ENCODE measurements at places on chromosomes 6 and 20.

DNA sequence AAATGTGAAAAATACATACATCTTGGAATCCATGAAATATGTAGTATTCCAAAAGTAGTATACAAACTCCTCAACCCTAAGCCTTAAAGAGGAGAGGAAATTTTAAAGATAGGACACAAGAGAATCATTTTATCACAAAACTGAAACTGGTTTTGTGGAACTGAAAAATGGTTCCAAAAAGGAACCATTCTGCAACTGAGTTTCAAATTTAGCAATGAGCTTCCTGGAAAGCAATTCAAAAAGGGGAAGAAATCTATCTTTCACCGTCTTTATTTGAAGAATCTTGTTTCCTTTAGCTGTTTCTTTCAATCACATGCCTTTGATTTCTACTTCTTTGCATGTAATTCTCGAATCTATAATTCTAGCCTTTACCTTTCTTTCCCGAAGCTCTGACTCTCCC, 32.2 kb upstream of the LAMP5 start:
- DNase-seq: no peak

DNA sequence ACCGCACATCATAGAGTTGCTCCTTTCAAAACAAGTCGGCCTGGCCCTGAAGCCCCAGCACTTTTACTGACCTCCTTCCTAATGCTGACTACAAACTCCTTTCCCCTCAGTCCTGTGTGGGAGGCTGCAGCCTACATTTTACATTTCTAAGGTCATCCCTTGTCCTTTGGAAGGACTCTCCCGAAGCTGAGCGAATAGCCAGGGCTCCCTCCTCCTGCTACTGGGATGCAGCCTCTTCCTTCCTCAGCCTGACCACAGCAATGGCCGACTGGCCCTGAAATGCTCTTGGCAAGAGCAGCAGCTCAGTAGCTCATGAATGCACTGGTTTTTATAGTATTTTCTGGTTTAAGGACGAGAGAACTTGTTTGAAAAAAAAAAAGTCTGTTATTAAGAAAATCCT, 679 bp downstream of the ADGRF5 start:
- no peak for DNase-seq

DNA sequence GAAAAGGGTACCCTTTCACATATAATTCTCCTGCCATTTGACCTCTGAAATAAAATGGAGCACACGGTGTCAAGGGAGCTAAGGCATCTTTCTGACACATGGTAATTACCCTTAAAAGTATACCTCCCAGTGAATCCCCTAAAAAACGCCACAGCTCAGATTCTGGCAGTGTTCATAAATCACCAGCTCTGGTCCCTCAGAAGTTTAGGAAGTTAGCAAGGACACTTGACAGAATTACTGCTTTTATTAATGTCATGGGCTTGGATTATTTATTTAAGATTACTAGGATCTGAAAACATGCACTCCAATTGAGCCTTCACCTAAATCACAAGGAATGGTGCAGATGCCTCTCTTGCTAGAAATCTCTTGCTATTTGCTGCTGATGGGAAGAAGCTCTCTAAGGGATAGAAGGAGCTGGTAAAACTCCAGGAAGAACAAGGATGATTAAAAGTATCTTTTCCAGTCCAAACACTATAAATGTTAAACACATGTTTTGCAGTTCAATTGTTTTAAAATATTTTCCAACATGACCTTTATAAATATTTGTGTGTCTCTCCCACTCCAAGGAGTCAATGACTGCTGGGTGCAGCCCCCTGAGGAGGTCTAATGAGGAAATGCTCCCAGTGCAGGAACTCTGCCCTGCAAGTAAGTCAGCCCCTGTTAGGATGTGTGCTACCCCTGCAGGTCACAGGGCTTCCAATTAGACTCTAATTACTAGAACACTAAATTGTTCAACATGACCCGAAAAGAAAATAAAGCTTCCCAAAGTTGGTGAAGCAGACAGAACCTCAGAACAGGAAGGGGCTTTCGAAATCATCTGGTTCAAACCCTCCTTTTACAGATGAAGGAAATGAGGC, 230.3 kb downstream of the TFAP2A start:
- DNase-seq: no peak

GRCh38 chr20:62277253-62277652, 25.5 kb upstream of the ADRM1 start:
- no peak for DNase-seq

DNA sequence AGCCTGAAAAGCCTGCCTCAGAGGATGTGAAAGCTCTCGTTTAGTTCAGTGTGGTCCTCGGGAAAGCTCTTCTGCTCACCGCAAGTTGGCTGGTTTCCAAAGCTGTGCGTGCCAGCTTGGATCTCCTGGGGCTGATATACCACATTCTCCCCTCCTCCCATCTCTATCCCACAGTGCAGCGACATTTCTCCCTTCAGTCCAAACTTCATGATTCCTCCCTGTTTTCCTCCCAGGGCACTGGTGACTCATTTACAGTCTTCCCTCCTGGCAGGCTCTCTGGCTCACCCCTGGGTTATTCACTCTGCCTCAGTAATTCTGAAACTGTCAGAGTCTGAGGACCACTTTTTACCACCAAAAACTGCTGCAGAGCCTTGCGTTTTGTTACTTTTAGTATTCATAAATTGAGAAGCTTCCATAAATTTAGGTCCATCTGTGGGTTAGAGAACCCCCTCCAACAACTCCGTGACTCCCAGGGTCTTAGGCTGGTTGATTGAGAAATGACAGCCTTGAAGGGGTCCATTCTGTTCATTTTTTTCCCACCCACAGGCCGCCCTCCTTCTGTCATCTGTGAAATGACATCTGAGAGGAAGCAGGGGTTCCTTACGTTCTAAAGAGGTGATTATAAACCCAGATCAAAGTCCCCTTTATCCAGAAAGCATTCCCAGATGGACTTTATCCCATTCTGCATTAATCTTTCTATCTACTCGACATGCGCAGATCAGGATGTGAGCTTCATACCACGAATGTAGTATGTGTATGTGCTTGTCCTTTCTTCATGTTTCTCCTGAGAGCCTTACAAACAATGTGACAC, 6.1 kb downstream of the TRIM10 start:
- DNase-seq: peak; percentile 10

GRCh38 chr20:23072892-23073586, 13.1 kb downstream of the CD93 start:
- DNase-seq: no peak

DNA sequence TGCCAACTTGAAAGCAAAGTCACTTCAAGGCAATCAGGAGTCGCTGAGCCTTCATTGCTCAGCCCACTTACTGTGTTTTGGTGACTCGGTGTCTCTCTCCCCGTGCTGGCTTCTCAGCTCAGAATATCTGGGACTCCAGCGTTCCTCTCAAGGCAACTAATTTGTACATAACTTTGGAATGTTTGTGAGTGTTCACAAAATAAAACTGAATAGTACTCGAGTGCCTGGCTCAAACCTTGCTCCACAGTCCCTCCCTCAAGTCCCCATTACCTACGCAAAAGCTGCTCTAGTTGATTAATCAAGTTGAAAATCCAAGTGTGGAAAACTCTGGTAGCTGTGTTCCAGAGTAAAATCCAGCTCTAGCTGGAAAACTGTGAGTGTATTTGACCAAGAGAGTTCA, 8.6 kb downstream of the IPCEF1 start:
- no peak for DNase-seq

DNA sequence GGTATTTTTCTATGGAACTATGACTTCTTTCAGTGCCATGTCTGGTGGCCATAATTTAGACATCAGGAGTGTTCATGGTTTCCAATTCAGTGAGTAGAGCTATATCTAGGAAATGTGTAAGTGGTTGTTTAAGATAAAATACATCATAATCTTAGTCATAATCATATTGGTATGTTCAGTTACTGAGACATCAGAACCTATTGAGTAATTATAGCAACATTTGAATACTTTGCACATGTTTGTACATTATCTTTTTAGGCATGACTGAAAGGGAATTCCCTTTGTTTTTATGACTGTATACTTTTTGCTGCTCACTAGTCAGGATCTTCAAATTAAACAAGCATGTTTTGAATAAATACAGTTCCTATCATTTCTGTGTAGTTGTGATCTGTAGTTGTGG, 64.0 kb downstream of the STXBP5 start:
- DNase-seq: no peak

GRCh38 chr6:135586844-135587243, 89.3 kb upstream of the AHI1 start:
- no peak for DNase-seq
